ENCODE measurements at places on chromosomes 4 and X.

- DNase-seq, result peak; percentile 46
These were observed 440.9 kb downstream of the INPP4B start for GRCh38 chr4:142405021-142405694.

GRCh38 chrX:15815779-15816437 is 25.6 kb downstream of the ZRSR2 start:
- DNase-seq, result no peak

GRCh38 chrX:1821846-1822245 is 207.0 kb downstream of the ASMT start:
- no peak for DNase-seq

GRCh38 chr4:85779165-85779564 is 304.2 kb downstream of the ARHGAP24 start:
- no peak for DNase-seq

DNA sequence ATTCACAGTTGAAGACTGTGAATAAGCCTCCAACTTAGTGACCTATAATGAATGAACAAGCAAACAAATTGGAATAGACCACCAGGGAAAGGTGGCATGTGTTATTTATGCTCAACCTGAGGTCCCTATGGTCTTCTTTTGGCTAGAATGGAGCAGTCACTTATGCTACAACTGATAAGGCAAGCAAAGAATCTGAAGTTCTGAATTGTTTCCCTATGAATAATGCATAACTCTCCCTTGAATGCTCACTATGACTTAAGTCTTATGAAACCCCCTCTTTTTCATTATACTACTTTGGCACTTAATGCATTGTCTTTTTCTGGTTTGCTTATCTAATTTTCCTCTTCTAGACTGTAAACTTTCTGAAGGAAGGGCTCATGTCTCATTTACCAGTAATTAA is 2.6 kb downstream of the GIMD1 start:
- no peak for DNase-seq

- no peak for DNase-seq
These were observed 206.4 kb upstream of the IL15 start for GRCh38 chr4:141429933-141430332.

DNA sequence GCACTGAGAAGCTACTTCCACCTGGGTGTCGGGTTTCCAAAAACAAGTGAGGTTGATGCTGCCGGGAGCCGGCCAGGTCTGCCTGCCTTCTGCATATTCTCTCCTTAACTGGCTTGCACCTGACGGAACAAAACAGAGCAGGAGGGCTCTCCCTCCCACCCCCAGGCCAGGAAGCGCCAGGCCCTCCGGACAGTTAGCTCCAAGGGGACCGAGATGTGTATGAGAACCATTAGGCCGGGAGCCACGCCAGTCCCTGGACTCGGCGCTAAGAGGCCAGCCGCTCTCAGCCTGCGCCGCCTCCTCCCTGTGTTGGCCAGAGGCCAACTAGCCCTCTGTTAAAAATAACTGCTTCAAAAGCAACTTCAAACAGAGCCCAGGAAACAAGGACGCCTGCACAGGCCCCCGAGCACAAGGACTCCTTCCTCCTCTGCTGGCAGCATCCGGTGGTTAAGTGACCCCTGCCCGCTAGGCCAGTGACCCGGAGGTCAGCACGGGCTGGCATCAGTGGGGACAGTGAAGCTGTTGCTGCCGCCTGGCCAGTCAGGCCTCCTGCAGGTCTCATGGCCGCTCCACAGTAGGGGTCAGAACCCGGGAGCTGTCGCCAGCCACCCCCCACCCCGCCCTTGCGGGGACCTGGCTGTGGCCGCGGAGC is 107.9 kb downstream of the ABLIM2 start:
- DNase-seq, result no peak

All from stimulated activated CD4-positive, alpha-beta T cell treated with anti-CD3 and anti-CD28 coated beads, Interleukin-4, amount 100 ng/mL, for 1 hour (primary cell).